ENCODE measurements at places on chromosomes 4 and X.

GRCh38 chrX:6024204-6024603, 204.5 kb downstream of the NLGN4X start:
- DNase-seq = no peak

DNA sequence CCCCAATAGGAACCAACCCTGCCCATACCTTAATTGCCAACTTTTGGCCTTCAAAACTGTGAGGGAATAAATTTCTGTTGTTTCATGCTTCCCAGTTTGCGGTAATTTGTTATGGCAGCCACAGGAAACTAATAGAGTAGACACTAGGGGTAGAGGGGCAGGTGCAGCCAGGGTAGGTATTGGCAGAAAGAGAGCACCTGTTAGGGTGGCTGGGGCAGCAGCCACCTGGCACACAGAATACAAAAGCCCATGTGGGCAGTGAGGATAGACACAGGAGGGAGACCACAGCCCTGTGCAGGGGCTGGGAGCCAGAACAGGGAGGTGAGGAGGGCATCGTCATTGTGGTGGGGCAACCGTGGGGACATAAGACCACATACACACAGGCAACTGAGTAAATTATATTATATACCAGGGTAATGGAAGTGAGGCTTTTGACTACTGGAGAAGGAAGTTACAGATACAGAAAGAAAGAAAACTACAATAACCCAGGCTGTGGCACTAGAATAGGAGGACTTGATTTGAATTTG, 28.2 kb downstream of the IRF2 start:
- DNase-seq = no peak

DNA sequence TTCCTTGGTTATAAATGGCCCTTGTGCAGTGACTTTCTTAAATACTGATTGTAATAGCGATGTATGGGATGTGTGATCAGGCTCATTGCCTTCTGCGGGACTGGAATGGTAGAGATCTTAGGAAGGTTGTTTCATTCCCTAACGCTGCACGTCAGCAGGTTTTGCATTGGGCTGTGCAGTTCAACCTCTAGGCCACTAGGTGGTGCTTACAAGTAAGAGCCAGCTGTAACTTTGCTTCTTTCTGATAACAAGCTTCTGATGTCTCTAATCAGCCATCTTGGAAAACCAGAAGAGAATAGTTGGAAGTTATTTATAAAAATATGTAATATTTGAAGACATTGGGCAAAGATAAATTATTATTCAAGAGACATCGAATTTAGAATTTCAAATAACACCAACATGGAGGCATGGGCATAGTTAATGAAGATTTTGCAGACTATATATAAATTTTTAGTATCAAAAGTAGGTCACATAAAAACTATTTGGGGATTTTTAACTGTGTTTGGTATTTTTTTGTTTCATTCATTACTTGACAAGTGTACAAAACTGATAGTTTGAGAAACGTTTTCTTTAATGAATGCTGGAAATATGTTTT, 339.7 kb upstream of the PCDH7 start:
- DNase-seq = no peak

GRCh38 chr4:39637586-39638353, 895 bp downstream of the SMIM14 start:
- DNase-seq = no peak

DNA sequence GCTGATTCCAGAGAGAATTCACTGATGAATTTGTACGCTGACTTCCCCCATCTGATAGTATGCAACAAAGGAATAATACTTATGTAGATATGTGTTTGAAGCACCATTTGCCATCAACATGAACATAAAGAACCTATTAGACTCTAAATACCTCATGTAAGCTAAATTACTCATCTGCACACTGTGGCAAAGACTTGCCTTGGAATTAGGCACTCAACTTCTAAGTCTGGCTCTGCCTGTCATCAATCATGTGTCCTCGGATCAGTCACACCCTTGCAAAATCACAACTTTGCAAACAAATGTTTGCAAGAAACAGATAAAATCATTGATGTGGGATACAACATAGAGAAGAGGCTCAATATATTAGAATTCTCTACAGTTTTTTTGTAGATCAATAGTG, 169.9 kb upstream of the LDB2 start:
- DNase-seq = no peak

- DNase-seq = no peak
Measured at GRCh38 chrX:39725928-39726619, 371.7 kb downstream of the BCOR start.

DNA sequence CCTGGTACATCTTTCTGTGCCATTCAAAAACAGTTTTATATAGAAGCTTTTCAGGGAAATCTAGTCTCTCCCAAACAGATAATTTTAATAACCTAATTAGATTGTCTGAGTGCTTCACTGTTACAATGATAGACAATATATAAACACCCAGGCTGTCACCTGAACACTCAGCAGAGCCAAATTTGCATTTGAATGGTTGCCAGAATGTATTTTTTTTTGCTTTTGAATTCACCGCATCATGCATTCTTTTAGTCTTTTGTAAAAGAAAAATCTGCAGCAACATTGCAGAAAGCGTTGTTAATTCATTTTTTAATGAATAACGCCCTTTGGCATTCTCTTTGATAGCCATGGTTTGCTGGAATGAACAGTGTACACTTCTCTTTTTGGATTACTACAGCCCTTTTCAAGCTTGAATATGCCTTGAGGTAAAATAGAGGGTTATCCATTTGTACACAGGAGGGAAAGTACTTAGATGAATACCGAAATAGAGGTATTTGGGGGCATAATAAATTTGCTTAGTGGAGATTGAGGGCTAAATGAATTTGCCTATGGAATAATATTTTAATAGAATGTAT, 175.0 kb upstream of the EPHA5 start:
- no peak for DNase-seq

DNA sequence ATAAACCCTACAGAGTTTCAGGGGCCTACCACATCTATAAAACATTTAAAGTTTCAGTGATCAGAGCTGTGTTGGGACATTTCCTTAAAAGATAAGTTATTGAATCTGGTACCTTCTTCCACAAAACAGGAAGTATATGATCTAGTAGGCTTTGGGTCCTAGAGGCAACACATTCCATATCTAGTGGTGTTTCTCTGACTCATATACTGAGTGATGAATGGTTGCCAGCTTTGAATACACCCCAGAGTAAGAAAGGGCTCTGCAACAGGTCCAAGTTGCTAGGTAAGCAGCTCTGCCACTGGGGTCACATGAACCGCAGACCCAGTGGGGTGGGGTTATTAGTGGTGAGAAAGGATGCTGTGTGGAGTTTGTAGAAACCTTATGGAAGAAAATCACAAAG, 32.4 kb upstream of the BLTP1 start:
- no peak for DNase-seq

GRCh38 chr4:42252315-42252714, 99.9 kb upstream of the BEND4 start:
- DNase-seq = no peak

- no peak for DNase-seq
Measured at GRCh38 chrX:52852110-52852860, 15.6 kb downstream of the XAGE3 start.

DNA sequence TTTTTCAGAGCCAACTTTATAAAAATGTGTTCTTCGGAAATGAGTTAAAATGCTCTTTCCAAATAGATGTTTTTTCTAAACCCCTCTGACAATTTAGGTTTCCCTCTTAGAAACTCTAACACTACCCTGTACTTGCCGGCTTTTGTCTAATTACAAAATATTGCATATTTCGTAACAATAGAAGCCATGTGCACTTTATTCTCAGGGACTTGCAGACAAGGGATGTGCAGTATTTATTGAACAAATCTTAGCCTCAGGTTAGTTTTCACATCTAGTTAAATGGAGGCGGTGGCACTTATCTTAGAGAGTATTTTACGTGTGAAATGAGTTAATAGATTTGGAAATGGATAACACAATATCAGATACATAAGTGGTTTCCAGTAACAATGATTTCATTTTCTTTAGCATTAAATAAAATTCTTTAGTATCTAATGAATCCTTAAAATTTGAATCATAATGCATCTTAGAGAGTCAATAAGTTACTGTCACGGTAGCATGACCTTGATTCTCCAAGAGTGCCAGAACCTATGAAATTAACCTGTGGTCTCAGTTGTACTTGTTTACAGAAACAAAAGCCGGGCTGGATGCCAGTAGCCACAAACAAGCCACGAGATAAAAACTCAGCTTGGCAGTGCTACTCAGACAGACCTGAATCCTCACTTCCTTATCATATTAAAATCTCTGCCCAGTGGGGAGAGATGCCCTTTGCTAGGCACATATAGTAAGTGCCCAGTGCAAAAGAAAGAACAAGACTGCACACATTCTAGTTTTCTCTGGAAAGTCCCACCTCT, 772 bp upstream of the PABPC4L start:
- DNase-seq = no peak

GRCh38 chr4:96991083-96991482, 1151.2 kb downstream of the PDHA2 start:
- no peak for DNase-seq

GRCh38 chrX:147900349-147900748, 11.4 kb upstream of the FMR1 start:
- no peak for DNase-seq

DNA sequence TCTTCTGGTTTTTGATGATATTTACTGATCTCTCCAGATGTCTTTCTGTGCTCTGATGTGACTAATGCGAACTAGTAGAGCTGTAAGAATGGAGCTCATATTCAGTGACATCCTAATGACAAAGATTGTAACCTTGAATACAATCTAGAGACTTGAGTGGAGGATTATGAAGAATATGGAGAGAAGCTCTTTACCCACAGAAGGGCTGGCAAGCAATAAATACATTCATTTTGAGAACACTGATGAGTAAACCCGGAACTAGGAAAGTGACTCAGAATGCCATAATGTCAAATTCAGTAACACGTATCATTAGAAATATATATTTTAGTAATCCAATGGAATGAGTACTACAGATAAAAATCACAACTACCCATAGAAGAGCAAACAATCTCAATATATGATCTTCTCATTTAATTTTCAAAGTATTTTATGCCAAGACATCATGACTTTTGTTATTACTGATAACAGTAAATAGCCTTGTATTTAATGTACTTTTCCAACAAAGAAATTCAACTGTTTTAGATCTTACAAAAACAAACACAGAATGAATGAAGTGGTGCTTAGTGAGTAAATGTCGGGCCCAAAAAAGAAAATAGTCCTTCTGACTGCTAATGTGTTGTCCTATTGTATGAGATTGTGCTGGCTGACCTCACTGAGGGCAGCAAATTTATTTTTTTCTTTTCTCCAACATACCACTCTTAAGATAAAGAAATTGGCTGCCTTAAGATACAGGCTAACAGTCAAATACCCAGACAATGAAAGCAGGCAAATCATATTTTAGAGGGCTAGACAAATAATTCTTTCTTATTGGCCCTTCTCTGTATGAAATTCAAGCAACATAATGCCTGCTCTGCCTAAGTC, 49.2 kb upstream of the HDAC8 start:
- no peak for DNase-seq

GRCh38 chr4:159227984-159228383, 125.1 kb downstream of the RAPGEF2 start:
- DNase-seq = no peak

GRCh38 chr4:8435656-8436121, 4.8 kb downstream of the ACOX3 start:
- no peak for DNase-seq

DNA sequence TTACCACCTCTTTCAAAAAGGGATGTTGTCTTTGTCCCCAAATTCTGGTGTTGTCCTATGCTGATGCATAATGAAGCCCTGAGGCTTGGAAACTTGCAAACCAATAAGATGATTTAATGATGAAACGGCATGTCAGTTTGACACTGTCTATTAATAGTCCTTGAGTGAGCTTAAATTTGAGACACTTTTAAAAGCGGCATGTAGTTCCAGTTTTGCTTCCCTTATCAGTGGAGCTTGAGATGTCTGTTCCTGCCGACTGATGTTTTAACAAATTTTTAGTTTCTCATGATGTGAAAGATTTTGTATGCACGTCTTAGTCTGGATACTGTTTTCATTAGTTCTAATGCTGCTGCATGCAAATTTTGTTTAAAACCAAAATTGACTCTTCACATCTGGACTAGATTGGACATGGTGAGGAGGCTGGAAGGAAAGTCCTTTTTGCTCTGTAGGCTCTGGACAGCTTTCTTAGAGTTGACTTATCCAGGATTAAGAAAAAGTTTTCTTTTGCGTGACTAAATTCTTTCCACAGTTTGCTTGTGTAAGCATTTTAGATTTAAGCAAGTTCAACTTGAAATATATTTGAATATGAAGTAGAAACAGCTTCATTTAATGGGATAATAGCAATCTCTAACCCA, 11.7 kb downstream of the C1GALT1C1 start:
- no peak for DNase-seq

DNA sequence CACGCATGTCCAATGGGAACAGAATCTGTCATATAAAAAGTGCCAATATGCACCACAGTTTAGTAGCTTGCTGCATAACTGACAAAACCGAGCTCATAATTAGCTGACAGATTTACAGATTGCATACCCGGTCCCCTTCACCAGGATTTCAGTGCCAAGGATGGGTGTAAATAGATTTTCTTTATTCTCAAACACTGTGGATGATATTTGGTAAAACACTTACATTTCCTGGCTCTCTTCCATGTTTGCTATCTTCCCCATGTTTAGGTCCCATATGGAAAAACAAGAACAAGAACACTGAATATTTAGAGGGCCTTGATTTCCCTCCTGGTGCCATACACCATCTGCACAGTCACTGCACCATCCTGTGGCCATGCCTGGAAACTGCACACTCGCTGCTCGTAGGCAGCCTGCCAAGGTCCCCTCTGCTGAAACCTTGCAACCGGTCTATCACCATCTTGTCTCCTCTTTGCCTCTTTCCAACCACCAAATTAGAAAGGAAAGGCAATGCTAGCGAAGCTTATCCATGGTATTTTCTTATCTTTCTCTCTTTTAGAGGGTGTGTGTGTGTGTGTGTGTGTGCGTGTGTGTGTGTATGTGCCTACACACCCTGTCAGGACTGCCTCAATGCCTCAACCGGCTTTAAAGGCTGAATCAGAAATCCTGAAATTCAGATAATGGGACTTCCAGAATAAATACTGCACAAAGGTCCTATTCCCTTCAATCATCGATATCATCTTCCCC, 124.2 kb upstream of the MBNL3 start:
- no peak for DNase-seq

DNA sequence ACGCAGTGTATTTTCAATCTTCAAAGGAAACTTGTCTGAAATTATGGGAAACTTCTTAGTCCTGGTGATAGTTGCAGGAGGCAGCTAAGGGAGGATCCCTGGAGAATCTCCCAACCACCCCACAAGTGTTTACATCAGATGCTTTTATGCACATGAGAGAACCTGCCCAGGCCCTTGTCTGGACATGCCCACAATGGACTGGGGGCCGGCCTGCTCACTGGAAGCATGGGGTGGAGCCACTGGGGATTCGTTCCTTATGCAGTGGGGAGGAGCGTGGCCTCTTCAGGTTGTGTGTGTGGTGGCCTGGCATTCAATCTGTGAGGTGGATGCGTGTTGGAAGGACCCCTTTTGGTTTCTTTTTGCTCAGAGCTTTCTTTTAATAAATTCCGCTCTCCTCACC, 398.7 kb upstream of the PPP1R2C start:
- no peak for DNase-seq

Measured in D721Med (cell line).